Spleen (tissue), 13 donors: ENCODE measurements at places on chromosomes 1 and 21. TPM values are rescaled to one million over a fixed set of nuclear protein-coding genes. Genes with fewer than 3 reads are reported as not detected.

The RHEX gene
- 0.91 TPM for polyA plus RNA-seq

GRCh38 chr21:45390121-45390751 is 14.7 kb upstream of the COL18A1 start:
- peak; percentile 56 for DNase-seq

DNA sequence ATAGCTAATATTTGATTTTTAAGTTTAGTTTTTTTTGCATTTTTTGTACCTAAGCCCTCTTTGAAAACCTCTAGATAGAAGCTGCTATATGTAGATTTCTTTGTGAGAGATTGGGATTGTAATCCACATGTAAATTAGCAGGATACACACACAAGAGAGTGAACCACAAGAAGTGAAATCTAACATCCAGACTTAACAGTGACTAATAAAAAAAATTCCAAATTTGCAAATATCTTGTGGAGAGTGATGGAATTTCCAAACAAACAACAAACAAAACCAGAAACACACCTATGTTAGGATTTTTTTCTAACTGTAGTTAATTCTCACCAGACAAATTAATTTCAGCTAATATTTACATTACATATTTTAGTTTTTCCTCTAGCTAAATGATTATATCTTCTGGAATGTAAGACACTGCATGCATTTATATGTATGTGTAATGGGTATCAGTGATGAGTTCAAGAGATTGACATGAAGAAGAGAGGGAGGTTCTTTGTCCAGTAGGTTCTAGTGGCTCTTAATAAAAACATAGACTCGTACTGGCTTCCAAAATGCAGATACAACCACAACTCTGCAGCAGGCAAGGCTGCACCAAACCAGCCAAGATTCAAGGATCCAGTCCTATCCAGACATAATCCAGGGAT is 12.8 kb downstream of the CLDN17 start:
- DNase-seq = no peak

- DNase-seq = no peak
Measured at GRCh38 chr1:201630582-201630981, 91.7 kb downstream of the NAV1 start.

The NPPA gene
- polyA plus RNA-seq = 0.24 TPM

- DNase-seq = no peak
Measured at GRCh38 chr1:232766904-232767303, 38.3 kb upstream of the MAP10 start.

GRCh38 chr1:243849421-243850201 is 432 bp downstream of the AKT3 start:
- DNase-seq = peak; percentile 90

The ANKRD34A gene
- polyA plus RNA-seq = 0.57 TPM

DNA sequence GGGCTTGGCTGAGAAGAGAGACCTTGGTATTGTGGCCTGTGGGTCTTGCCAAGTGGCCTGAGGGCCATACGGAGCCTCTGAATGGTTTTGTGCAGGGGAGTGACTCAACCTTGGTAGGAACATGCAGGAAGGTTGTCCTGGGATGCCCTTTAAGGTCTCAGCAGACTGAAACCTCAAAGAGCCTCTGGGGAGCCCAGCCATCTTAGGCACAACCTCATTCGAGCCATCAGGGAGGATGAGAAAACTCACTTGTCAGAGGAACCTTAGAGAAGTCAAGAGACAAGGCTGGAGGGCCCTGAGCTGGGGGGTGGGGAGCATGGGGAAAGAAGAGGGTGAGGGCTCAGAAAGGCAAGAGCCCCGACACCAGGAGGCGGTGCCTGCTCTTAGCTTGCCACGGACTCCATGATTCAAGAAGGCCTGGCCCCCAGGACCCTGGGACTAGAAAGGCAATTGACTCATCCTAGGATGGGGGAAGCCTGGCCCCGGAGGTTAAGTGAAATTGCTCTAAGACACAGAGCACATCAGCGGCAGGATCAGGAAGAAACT is 13.0 kb downstream of the IFI6 start:
- peak; percentile 82 for DNase-seq

DNA sequence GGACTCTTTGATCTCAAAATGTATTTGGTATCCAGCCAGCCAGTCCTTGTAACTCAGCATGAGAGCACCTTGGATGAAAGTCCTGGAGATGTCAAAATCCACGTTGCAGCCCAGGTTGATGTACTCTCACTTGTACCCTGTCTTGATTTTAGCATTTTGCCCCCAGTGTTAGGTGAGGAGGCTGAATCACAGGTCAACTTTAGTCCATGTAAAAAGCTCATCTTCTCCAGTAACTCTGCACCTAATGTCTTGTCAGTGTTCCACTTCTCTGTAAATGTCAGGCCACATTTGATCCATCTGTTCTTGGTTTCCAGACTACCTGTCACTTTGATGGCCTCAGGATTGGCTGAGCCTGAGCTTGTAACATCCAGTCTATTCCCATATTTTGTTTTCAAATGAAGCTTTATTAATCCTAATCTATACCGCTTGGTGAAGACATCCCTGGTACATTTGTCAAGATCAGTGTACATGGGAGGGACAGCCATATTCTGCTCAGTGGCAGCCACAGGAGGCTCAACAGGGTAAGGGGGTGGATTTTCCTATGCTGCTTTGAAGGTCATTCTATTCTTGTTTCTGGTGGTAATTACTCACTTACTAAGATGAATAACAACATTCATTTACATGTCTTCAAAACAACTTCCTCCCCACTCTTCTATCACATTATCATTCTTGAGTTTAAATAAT is 24.1 kb upstream of the FCRL3 start:
- no peak for DNase-seq

DNA sequence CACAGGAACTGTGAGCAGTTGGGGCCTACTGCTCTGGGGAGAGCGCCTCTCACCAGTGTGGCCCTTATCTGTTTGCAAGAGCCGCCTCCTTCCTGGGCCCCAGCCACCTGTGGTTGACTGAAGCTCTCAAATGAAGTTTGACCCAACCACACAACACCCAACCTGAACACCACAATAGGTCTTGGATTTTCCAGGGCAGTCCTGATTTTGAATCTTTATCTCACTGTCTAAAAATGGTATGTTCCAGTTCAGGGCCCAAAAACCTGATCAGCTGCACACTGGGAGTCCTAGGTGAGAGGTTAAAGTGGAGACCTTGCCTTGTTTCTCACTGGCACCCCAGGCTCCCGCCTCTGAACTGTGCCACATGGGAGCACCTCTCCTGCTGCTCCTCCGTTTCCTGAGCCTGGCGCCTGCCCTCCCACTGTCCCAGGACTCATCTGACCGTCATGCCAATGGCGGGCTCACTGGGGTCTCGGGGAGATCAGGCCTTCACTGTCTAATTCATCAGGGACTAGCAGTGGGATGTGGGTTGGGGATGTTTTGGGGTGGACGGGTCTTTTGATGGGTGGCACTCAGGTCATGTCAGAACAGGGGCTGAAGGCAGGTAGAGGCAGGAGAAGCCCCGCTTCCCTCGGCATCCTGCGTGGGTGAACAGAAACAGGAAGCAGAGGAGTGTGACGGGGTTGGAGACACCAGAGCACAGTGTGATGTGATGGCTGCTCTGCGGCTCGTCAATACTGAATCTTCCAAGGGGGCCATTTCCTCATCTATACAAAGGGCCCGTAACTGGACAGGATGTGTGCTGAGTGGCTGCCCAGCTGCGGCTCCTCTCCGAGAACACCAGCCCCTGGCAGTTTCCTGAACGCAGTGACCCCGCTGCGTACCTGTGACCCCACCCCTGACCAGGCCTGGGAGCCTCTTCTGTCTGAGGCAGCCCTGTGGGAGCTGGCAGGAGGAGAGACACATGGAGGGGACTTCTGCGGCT is 59.6 kb upstream of the ITPKB start:
- peak; percentile 85 for DNase-seq

DNA sequence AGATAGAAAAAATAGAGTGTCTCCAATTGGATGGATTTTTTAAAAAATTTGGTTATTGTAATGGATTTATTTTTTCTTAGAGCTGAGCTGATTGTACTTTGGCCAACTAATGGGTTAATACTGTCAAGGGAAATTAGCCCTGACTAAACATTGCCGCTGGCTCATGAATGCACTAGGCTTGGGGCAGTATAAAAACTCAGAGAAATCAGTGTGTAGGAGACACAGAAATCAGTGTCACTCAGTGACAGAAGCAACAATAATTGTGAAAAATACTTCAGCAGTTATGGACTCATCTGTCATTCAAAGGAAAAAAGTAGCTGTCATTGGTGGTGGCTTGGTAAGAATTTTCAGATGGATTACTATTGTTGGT is at the start of gene KMO:
TSS of gene KMO (plus strand) at position 217 of the 370 bp plus-strand sequence. CDS start at position 284, 67 bp downstream.
- DNase-seq = no peak

- no peak for DNase-seq
Measured at GRCh38 chr1:67560580-67561255, 124.3 kb upstream of the GADD45A start.

The TMEM82 gene
- polyA plus RNA-seq = not detected
